ENCODE measurements at places on chromosomes 2 and 18.

DNA sequence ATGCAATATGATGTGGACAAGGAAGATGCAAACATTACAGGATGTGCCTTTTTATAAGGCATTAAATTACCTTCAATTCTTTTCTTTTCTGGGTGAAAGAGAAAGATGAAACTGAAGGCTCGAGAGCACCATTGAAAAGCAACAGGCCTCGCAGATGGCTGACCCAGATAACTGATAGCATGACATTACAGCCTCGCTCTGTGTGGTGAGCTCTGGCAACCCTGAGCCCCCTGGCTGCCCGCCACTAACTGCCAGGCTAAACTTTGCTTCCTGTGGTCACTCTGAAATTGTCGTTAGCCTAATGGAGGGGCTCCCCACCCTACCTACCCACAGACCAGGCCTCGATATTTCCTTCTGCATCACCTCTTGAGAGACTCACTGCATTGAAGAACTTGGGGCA is 516.8 kb upstream of the FANCL start:
- no peak for DNase-seq

GRCh38 chr2:202169131-202169530 is 69.3 kb downstream of the SUMO1 start:
- DNase-seq, result no peak

DNA sequence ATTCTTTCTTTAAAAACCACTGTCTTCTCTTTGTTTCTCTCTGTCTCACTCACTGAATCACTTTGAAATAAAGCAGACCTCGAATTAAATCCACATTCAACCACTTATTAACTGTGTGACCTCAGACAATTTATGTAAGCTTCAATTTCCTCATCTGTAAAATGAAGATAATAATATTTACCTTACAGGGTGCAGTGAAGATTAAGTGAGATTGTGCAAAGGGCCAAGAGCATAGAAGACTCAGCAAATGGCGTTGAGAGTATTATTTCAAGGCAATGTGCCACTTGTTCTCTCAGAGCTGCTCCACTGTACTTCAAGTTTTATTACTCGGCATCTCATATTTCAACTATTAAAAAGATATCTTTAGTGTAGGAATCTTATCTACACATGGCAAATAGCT is 454.2 kb upstream of the HNRNPA3 start:
- DNase-seq, result no peak

GRCh38 chr2:96531872-96532505 is 4.6 kb upstream of the ARID5A start:
- peak; percentile 93 for DNase-seq
